ENCODE measurements at places on chromosomes 6 and 20. TPM values are rescaled to one million over a fixed set of nuclear protein-coding genes. Genes with fewer than 3 reads are reported as not detected.

The ABCF1 gene
- polyA plus RNA-seq = 19.5 TPM

The HSPA12B gene
- not detected for polyA plus RNA-seq

The LY6G6F gene
- not detected for polyA plus RNA-seq

The RAB32 gene
- 0.42 TPM for polyA plus RNA-seq

The ZBTB12 gene
- 19.2 TPM for polyA plus RNA-seq

The QKI gene
- polyA plus RNA-seq = 36.1 TPM

The TINAG gene
- not detected for polyA plus RNA-seq

The IRAK1BP1 gene
- 5.3 TPM for polyA plus RNA-seq

The OXT gene
- polyA plus RNA-seq = not detected

The BMP5 gene
- 0.14 TPM for polyA plus RNA-seq

The PDYN gene
- 17.3 TPM for polyA plus RNA-seq

The HLA-DRB1 gene
- polyA plus RNA-seq = not detected

The VAPB gene
- polyA plus RNA-seq = 29.4 TPM

The EYS gene
- 0.38 TPM for polyA plus RNA-seq

The PTCRA gene
- not detected for polyA plus RNA-seq

The COL11A2 gene
- 20.2 TPM for polyA plus RNA-seq

The LY6G5C gene
- polyA plus RNA-seq = 13.4 TPM

The DCDC2 gene
- polyA plus RNA-seq = 0.57 TPM

The EDN3 gene
- polyA plus RNA-seq = not detected

The NMBR gene
- not detected for polyA plus RNA-seq

The ZNF831 gene
- 0.14 TPM for polyA plus RNA-seq

The PRRT1 gene
- polyA plus RNA-seq = 0.22 TPM

The LAMA2 gene
- 0.12 TPM for polyA plus RNA-seq

The C6orf58 gene
- 0.52 TPM for polyA plus RNA-seq

The VPS16 gene
- 150 TPM for polyA plus RNA-seq

The PEX6 gene
- 27.7 TPM for polyA plus RNA-seq

The SPACA1 gene
- polyA plus RNA-seq = not detected

The NOX3 gene
- polyA plus RNA-seq = 0.11 TPM

The IP6K3 gene
- polyA plus RNA-seq = not detected

The TLDC2 gene
- not detected for polyA plus RNA-seq

The PREX1 gene
- 0.44 TPM for polyA plus RNA-seq

The MRAP2 gene
- 1.4 TPM for polyA plus RNA-seq
